ENCODE measurements at places on chromosomes 5 and 9.

- H3K27ac ChIP-seq, result no peak overlapping the region
- H3K4me1 ChIP-seq, result no peaks in the 10 kb centered on the region
- DNase-seq, result no peak
- H3K36me3 ChIP-seq, result no peaks in the 10 kb centered on the region
- H3K4me3 ChIP-seq, result no peak overlapping the region
Observed at GRCh38 chr9:106701611-106702010, 161.4 kb upstream of the ZNF462 start.

GRCh38 chr9:99811598-99812383, 9.9 kb upstream of the NR4A3 start:
- H3K4me3 ChIP-seq, result no peak overlapping the region
- H3K36me3 ChIP-seq, result no peaks in the 10 kb centered on the region
- no peak overlapping the region for H3K27ac ChIP-seq

DNA sequence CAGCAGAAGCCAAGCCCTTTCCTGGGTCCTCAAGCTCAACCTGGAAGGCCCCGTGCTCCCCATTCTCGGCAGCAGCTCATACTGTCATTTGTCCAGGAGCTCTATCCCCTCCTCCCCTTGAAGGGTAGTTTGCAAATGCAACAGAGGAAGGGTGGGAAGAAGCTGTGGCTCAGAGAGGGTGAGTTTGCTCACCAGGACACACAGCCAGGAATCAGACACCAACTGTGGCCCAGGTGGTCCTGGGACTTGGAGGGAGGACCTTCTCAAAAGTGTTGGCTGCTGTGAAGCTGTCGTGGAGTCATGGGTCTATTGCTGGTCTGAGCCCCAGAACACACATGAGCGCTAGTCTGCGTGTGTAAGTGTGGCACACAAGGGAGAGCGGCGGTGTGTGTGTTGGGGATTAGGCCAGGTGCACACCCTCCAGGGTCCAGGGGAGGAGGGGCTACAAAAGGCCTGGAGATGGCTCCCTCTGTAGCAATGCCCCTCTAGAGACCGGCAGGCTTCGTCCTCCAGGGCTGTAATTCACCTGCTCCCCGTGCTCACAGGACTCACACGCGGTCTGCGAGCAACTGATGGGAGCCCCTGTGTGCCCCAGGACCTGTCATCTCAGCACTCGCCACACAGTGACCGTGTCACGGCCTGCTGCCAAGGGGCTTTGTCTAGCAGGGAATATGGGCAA, 8.2 kb upstream of the RPS14 start:
- H3K27ac ChIP-seq, result no peak overlapping the region
- no peak overlapping the region for H3K4me3 ChIP-seq
- H3K4me1 ChIP-seq, result peaks cover 17% of the 10 kb centered on the region
- no peak for DNase-seq

GRCh38 chr9:110031511-110032173, 176.3 kb downstream of the C9orf152 start:
- no peaks in the 10 kb centered on the region for H3K27me3 ChIP-seq
- H3K4me1 ChIP-seq, result peaks cover 4% of the 10 kb centered on the region
- H3K36me3 ChIP-seq, result no peaks in the 10 kb centered on the region

- H3K36me3 ChIP-seq, result no peaks in the 10 kb centered on the region
- DNase-seq, result no peak
- H3K27me3 ChIP-seq, result no peaks in the 10 kb centered on the region
- H3K4me1 ChIP-seq, result no peaks in the 10 kb centered on the region
- H3K27ac ChIP-seq, result no peak overlapping the region
Observed at GRCh38 chr5:84249918-84250630, 134.6 kb downstream of the EDIL3 start.

GRCh38 chr9:116342941-116343340, 189.3 kb downstream of the PAPPA start:
- no peaks in the 10 kb centered on the region for H3K36me3 ChIP-seq
- no peak overlapping the region for H3K27ac ChIP-seq
- H3K4me3 ChIP-seq, result no peak overlapping the region
- H3K27me3 ChIP-seq, result no peaks in the 10 kb centered on the region
- H3K4me1 ChIP-seq, result no peaks in the 10 kb centered on the region

- H3K27ac ChIP-seq, result no peak overlapping the region
- H3K4me1 ChIP-seq, result peaks cover 17% of the 10 kb centered on the region
- no peak overlapping the region for H3K4me3 ChIP-seq
- H3K27me3 ChIP-seq, result no peaks in the 10 kb centered on the region
- H3K36me3 ChIP-seq, result no peaks in the 10 kb centered on the region
Observed at GRCh38 chr5:173310218-173310769, 17.9 kb downstream of the STC2 start.

DNA sequence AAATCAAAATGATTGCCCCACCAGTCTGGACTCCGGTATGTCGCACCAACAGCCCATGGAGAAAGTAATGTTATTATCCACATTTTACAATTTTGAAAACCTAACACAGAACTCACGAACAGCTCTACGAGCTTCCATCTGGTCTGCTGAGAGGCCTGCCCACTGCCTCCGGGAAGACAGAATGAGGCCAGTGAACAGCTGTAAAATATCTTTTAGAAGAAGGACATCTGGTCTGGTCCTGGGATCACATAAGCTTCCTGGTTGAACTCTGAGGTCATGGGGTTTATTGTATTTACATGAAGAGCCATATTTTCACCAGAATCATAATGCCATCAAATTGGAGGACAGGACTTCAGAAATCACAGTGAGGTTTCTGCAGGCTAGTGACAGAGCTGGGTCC, 89.0 kb downstream of the FRMD3 start:
- no peak for DNase-seq
- no peaks in the 10 kb centered on the region for H3K27me3 ChIP-seq
- H3K36me3 ChIP-seq, result no peaks in the 10 kb centered on the region
- H3K4me3 ChIP-seq, result no peak overlapping the region

- no peak for DNase-seq
- H3K27ac ChIP-seq, result no peak overlapping the region
- H3K27me3 ChIP-seq, result no peaks in the 10 kb centered on the region
- H3K36me3 ChIP-seq, result no peaks in the 10 kb centered on the region
Observed at GRCh38 chr9:124453586-124454191, 3.4 kb downstream of the ADGRD2 start.

DNA sequence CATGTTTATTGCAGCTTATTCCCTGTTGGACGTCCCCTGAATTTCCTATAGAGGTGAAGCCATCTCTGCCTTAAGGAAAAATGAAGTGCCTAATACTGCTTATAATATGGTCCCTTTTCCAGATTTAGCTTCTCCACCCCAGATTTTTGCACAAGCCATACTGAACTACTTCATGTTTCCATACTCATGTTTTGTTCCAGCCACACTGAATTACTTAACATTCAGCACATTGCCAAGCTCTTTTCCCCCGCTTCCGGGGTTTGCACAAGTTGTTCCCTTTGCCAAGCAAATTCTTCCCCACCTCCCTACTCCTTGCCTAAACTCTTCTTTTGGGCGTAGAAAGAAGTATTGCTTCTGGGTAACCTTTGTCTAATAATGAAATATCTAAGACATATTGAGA, 1.7 kb upstream of the CNTRL start:
- H3K27ac ChIP-seq, result peak overlapping the region; percentile 51
- no peak overlapping the region for H3K4me3 ChIP-seq
- no peaks in the 10 kb centered on the region for H3K36me3 ChIP-seq
- peak; percentile 52 for DNase-seq
- H3K4me1 ChIP-seq, result peaks cover 5% of the 10 kb centered on the region

- H3K4me3 ChIP-seq, result no peak overlapping the region
- no peak overlapping the region for H3K27ac ChIP-seq
- no peaks in the 10 kb centered on the region for H3K4me1 ChIP-seq
- H3K27me3 ChIP-seq, result no peaks in the 10 kb centered on the region
- no peaks in the 10 kb centered on the region for H3K36me3 ChIP-seq
Observed at GRCh38 chr9:127215268-127216209, 49.0 kb upstream of the GARNL3 start.

DNA sequence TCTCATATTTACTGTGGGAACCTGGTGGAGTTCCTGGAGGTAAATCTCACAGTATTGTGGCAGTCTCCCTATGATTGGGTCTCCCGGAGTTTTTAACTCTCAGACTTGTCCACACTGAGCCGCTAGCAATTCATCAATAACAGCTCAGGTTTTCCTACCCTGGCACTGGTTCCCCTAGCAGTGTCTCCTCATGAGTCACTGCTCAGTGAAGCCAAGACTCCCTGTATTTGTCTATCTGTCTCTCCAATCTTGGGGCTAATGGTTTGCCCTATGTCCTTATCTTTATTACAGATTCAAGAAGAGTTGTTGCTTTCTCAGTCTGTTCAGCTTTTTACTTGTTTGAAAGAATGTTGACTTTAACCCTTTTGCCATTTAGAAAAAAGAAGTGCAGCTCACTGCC, 176.7 kb upstream of the FGF10 start:
- no peaks in the 10 kb centered on the region for H3K27me3 ChIP-seq
- H3K36me3 ChIP-seq, result no peaks in the 10 kb centered on the region
- no peak overlapping the region for H3K27ac ChIP-seq
- H3K4me1 ChIP-seq, result no peaks in the 10 kb centered on the region
- DNase-seq, result no peak
- H3K4me3 ChIP-seq, result no peak overlapping the region

GRCh38 chr9:37539634-37540033, 36.5 kb downstream of the FBXO10 start:
- no peaks in the 10 kb centered on the region for H3K27me3 ChIP-seq
- no peaks in the 10 kb centered on the region for H3K36me3 ChIP-seq
- H3K27ac ChIP-seq, result no peak overlapping the region
- H3K4me1 ChIP-seq, result no peaks in the 10 kb centered on the region
- no peak for DNase-seq

GRCh38 chr9:4196376-4196775, 103.5 kb downstream of the GLIS3 start:
- H3K27ac ChIP-seq, result no peak overlapping the region
- H3K36me3 ChIP-seq, result no peaks in the 10 kb centered on the region
- H3K27me3 ChIP-seq, result no peaks in the 10 kb centered on the region
- H3K4me1 ChIP-seq, result no peaks in the 10 kb centered on the region
- H3K4me3 ChIP-seq, result no peak overlapping the region

DNA sequence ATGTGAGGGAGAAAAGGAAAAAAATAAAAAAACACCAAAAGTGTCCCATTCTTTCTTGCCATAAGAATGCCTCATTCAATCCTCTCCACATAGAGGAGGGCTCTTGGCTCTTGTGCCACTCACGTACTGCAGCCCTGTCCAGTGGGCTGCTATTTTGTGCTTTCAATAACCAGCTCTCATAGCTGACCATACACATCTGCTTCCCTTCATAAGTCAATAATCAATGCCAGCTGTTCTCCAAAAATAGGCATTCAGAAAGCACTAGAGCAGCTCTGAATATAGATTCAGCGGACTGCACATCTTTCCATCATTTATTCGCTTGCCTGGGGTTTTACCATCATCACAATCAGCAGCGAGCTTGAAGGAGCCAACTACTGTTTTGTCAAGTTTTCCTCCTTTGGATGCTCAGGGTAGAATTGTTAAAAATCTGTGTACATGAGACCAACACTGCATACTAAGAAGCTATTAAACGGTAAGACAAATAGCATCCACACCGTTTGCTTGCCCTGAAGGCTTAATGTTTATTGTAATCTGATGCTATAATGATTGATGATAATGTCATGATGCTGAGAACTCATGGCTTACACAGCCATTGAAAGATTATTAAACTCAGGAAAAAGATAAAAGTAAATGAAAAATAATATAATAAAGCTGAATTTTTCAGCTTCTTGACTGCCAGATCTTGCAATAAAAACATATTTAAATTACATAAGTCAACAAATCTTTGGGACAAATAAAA, 80.0 kb downstream of the OXCT1 start:
- H3K27me3 ChIP-seq, result no peaks in the 10 kb centered on the region
- H3K4me1 ChIP-seq, result no peaks in the 10 kb centered on the region
- DNase-seq, result no peak
- H3K27ac ChIP-seq, result no peak overlapping the region
- no peaks in the 10 kb centered on the region for H3K36me3 ChIP-seq

- no peaks in the 10 kb centered on the region for H3K4me1 ChIP-seq
- H3K27ac ChIP-seq, result no peak overlapping the region
- H3K4me3 ChIP-seq, result no peak overlapping the region
- DNase-seq, result no peak
- no peaks in the 10 kb centered on the region for H3K36me3 ChIP-seq
Observed at GRCh38 chr9:14560194-14560593, 133.0 kb downstream of the ZDHHC21 start.

DNA sequence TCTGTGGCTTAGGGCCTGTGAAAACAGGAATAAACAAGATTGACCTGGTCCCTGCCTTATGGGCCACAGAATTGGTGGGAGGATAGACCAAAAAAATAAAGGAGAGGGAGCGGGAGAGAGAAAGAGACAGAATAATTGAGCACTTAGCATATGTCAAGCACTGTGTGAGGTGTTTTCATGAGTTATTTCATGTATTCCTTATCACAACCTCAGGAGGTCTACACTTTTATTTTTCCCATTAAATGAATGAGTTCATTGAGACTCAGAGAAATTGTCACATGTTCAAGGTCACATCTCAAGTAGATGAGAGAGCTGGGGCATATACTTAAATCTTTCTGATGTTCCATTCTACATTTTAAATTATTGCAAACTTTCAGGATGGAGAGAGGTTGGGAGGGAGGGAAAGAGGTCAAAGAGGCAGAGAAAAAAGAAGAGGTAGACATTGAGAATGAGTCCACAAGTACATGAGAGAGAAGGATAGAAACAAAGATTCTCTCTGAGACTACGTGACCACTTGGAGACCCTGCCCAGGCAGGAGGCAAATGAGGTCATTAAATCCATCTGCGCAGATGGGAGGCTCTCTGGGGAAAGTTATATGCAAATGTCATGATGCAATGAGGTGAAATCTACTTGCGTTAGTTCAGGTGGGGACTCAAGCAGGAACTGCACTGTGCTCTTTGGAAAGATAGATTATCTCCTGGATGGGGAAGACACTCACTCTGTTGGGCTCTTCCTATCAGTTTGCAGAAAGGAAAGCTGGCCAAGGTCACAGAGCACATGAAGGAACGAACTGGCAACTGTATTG, 241.5 kb downstream of the PAPPA start:
- H3K27ac ChIP-seq, result no peak overlapping the region
- H3K36me3 ChIP-seq, result no peaks in the 10 kb centered on the region
- peaks cover 7% of the 10 kb centered on the region for H3K4me1 ChIP-seq
- no peak overlapping the region for H3K4me3 ChIP-seq
- peak; percentile 26 for DNase-seq

GRCh38 chr5:159515909-159516415, 185.7 kb upstream of the IL12B start:
- no peaks in the 10 kb centered on the region for H3K36me3 ChIP-seq
- H3K4me1 ChIP-seq, result no peaks in the 10 kb centered on the region
- no peak overlapping the region for H3K27ac ChIP-seq
- H3K27me3 ChIP-seq, result no peaks in the 10 kb centered on the region

DNA sequence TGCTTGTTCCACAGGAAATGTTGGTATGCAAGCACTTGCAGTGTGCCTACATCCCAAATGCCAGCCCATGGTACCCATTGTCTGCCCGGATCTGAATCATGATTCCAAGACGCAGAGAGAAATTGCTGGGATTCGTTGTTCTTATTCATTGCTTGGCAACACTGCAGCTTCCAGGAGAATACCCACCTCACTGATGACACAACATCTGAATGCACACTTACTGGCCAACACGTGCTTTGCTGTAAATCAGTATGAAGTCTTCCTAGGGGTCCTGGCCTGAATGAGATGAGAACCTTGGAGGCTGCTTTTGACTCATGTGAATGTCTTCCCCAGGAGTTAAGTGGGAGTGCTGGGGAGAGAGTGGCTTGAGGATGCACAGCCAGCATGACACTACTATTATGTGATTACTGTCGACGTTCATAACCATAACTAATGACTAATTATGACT, 11.6 kb downstream of the SRD5A1 start:
- H3K36me3 ChIP-seq, result no peaks in the 10 kb centered on the region
- H3K4me3 ChIP-seq, result no peak overlapping the region
- H3K27me3 ChIP-seq, result no peaks in the 10 kb centered on the region
- no peak for DNase-seq
- H3K4me1 ChIP-seq, result no peaks in the 10 kb centered on the region

Data from testis (tissue), 5 donors.